ENCODE measurements at places on chromosomes 7 and 10.

DNA sequence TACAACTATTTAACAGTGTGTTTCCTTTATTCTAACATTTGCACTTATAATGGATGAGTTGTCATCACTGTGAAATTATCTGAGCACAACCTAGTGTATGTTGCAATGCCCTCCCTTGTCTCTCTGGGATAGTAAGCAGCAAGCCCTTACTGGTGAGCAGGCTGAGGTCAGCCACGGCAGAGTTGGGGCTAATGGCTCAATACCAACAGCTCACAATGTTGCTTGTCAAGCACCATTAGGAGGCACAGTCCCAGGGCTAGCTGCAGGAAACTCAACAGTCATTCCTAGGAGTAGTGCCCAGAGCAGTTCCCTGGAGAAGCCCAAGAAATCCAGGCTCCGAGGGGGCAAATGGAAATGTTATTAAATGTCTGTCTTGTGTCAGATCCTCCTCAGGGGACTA is 858.4 kb downstream of the GRID1 start:
- no peak for DNase-seq

DNA sequence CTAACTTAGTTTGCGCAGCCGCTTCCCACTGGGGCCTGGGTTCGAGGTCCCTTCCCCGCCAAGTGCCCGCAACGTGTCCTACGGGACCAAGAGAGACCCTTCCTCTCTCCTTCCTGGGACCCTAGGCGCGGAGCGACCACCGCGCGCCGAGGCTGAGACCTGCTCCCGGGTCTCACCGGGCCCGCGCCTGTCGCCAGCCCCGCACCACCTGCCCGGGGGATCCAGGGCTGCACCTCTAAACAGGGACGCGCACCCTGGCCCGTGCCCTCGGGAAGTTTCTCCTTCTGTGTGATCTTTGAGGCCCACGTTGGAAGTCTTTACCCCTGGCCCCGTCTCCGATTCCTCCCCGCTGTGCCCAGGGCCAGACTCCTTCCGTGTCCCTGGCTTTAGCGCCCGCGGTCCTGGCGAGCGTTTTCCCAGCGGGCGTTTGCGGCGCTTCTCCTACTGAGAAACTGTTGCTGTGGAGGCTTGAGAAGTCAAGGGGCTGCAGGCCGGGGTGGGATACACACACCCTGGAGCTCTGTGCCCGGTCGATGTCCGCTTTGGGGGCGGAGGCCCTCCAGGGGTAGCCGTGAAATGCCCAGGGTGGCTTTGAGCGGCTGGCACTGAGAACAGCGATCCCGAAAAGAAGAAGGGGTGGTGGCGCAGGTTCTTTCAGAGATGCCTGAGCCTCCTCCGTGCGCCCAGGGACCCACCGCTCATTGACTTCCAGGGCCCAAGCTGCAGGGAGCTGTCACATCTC is 575 bp downstream of the PLPP4 start:
- DNase-seq = no peak

DNA sequence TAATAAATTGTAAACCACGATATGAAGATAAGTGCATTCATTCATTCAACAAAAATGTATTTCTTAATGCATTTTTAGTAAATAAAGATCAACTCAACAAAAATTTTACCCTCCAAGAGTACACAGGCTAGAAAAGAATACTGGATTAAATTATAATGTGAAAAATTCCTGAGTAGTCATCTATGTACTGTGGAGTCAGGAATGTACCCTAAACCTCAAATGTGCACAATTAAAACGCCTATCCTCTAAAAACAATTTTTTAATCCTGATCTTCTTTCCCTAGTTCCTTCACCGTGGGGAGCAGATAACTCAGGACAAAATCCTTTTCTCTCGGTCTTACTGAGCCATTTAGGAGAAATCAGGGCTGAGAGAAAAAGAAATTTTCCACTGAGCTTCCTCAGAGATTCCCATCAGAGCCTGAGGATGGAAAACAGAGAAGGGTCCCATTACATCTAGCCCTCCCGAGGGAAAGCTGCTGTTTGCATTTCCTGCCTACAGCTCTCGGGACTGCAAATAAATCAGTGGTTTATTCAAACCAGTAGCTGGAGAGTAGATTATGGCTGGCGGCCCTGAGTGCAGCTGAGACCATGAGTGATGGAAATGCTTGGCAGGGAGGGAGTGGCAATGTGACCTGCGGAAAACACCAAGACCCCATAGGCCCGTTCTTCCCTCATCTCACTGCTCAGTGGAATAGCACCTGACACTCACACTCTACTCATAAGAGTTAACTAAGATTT is 7.4 kb downstream of the TAS2R40 start:
- no peak for DNase-seq

GRCh38 chr7:28112012-28112411 is 68.6 kb downstream of the JAZF1 start:
- DNase-seq = no peak

- DNase-seq = no peak
Measured at GRCh38 chr7:149683181-149683580, 90.2 kb downstream of the ZNF467 start.

DNA sequence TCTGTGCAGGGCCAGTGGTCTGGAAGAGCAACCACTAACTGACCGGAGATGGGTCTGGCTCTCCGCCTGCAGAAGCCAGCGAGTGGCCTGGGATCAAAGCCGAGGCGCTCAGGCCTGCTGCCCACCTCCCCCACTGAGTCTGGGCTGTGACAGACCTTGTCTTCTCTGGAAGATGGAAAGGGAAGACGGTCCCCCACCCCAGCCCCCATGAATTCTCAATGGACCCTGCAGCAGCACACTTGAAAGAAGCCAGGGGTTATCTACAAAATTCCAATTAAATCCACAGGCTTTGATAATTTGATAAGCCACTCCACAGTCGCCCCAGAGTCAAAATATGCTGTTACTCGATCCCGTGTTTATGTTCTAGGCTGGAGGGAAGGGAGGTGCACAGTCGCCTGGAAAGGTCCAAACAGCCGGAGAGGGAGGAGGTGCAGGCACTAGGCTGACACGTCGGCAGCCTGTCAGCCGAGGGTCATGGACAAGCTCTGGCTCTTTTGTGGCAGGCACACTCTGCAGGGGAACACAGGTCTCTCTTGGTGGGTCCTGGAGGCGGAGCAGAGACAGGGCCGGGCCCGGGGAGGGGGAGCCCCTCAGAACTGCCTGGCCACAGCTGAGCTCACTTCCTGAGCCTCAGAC is 134.9 kb downstream of the SH3PXD2A start:
- DNase-seq = no peak

- no peak for DNase-seq
Measured at GRCh38 chr10:37821237-37821636, 36.2 kb downstream of the ZNF248 start.

DNA sequence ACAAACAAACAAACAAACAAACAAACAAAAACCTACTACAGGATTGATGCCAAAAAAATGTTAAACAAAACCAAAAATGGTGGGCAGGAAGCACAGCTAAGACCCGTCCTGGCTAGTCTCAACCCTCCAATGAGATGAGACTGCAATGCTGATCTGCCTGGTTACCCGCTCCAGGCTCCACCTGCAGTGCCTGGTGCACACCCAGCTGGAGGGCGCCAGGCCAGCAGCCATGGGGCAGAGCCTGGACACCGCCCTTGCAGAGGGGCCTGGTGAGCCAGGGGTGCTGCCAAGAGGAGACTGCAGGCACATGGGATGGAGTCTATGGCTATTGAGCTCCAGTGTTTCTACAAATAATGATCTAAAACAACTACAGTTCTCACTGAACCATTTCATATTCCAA is 107.0 kb downstream of the LARP4B start:
- DNase-seq = no peak

- peak; percentile 14 for DNase-seq
Measured at GRCh38 chr10:31707093-31708039, 221.3 kb downstream of the ARHGAP12 start.

DNA sequence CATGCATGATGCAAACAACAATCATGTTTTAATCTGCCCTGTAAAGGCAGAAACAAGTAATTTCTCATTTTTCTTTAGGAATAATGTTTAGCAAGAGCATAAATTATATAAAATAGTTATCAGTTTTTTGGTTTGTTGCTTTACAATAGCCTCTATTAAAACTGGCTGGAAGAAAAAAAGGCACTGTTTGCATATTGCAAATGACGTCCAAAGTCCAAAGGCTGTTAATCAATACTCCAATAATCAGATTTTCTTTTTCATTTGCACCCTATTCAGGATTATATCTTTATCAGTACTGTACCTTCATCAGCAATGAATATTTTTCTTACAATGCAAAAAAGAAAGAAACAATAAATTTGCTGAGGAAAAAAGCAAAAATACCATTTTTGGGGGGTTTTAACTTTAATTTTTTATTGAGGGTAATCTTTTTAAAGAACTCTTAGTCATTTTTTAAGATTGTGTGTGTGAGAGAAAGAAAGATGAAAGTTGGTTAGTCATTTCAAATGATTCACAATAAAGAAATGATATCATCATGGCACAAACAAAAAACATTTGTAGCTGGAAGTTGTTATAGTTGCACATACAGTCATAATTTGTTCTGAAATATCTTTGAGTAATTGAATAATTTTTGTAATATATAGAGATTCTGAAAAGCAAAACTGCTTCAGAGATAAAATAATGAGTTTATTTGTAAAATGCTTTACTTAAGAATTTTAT is 44.4 kb upstream of the AKR1C2 start:
- no peak for DNase-seq

GRCh38 chr10:51743146-51743545 is 43.8 kb upstream of the CSTF2T start:
- no peak for DNase-seq

DNA sequence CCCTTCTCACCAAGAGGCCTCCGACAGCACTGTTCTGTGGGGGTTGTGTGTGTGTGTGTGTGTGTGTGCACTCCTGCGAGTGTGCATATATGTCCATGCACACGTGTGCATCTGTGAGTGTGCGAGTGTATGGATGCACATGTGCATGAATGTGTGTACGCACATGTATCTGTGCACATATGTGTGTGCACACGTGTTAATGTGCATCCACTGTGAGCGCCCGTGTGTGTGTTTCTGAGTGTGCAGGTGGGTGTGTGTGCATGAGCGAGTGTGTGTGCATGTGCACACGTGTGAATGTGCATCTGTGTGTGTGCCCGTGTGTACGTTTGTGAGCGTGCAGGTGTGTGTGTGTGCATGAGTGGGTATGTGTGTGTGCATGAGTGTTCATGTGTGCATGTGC is 48.5 kb upstream of the FOXL3 start:
- no peak for DNase-seq

DNA sequence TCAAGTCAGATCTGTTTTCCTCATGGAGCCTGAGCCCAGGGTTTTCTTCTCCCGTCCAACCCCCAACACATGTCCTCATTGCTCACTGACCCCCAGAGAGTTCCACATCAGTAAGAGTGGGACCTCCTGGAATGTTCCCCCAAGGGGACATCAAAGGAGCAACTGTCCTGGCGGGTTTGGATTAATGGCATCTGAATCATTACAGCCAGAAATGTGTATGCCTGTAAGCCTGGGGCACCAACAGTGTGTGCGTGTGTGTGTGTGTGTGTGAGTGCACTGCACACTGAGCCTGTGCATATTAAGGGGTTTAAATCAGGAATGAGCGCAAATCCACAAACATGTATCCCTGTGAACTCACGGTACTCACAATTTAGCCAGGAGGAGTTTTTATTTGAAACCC is 222.3 kb downstream of the PLXNA4 start:
- DNase-seq = no peak

GRCh38 chr10:74877898-74878297 is 51.5 kb downstream of the KAT6B start:
- DNase-seq = no peak

DNA sequence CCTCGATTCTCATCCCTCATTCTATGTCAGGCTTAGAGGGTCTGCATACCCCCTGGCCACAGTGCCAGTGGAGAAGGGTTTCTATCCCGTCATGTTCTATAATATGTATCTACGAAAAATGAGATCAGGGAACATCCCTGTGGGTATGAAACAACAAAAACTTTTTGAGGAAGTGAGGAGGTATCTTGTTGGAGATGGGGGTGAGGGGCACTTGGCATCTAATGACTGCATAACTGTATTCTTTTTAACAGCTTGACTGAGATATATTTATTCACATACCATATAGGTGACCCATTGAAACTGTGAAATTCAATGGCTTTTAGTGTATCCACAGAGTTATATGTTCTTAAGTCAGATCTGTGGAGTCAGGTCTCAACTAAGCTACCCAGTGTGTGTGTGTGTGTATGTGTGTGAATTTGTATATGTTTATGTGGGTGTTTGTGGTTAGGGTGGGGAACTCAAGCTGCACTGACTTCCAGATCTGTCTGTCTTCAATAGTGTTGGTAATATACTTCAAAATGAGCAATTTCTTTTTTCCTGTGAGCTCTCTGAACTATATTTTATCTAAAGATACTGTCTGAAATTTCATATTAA is 528.9 kb downstream of the CNTNAP2 start:
- no peak for DNase-seq

Measured in amniotic stem cell (primary cell).